Activated naive CD8-positive, alpha-beta T cell treated with anti-CD3 and anti-CD28 coated beads, Interleukin-2, amount 10 ng/mL, durations not matched to agents 7 days and 5 days (primary cell): ENCODE measurements at places on chromosomes 13 and 19. TPM values are rescaled to one million over a fixed set of nuclear protein-coding genes. Genes with fewer than 3 reads are reported as not detected.

DNA sequence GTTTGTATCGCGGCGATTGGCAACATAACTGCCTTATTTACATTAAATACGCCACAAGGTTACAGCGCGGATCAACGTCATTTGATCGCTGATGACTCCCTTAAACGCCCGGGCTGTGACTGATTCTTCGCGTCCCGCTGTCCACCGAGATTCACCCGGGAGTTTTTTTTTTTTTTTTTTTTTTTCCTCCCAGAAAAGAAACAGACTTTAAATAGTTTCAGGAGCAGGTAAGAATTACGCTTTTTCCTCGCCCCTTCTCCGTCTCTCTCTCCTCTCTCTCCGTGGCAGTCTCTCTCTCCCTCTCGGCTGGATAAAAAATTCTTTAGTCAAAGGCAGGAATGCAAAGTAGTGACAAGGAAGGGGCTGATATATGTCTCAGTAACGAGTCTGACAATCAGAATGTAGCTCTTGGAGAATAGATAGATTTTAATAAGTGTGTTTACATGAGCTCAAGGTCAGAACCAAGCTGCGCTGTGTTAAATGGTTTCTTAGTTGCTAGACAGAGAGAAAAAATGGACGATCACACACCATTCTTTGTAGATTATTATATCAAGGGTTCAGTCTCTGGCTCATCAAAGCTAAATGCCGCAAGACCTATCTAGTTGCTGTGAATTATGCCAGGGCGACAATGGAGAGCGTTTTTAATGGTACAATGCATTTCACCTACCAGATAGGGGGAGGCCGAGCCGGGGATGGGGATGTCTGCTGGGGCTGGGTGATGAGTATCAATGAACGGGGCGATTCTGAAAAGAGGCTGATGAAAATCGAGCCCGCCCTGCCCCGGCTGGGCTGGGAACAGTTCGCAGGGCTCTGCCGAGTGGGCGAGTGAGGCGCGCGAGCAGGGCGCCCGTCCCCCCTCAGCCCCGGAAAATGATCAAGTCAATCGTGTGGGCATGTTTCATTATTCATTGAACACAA lies 147.2 kb upstream of the ZNF536 start:
- H3K36me3 ChIP-seq, result peaks cover 2% of the 10 kb centered on the region
- peak overlapping the region; percentile 57 for H3K4me3 ChIP-seq
- peak overlapping the region; percentile 42 for H3K27ac ChIP-seq
- peaks cover 16% of the 10 kb centered on the region for H3K4me1 ChIP-seq

- no peaks in the 10 kb centered on the region for H3K36me3 ChIP-seq
- peaks cover 24% of the 10 kb centered on the region for H3K27me3 ChIP-seq
- H3K27ac ChIP-seq, result no peak overlapping the region
- no peak for DNase-seq
- no peak overlapping the region for H3K4me3 ChIP-seq
These were observed 9.9 kb upstream of the PRODH2 start for GRCh38 chr19:35822579-35822978.

- no peak for DNase-seq
- H3K36me3 ChIP-seq, result no peaks in the 10 kb centered on the region
- no peak overlapping the region for H3K27ac ChIP-seq
- H3K4me3 ChIP-seq, result no peak overlapping the region
- H3K4me1 ChIP-seq, result no peaks in the 10 kb centered on the region
These were observed 287.4 kb upstream of the NBEA start for GRCh38 chr13:34654647-34655046.

DNA sequence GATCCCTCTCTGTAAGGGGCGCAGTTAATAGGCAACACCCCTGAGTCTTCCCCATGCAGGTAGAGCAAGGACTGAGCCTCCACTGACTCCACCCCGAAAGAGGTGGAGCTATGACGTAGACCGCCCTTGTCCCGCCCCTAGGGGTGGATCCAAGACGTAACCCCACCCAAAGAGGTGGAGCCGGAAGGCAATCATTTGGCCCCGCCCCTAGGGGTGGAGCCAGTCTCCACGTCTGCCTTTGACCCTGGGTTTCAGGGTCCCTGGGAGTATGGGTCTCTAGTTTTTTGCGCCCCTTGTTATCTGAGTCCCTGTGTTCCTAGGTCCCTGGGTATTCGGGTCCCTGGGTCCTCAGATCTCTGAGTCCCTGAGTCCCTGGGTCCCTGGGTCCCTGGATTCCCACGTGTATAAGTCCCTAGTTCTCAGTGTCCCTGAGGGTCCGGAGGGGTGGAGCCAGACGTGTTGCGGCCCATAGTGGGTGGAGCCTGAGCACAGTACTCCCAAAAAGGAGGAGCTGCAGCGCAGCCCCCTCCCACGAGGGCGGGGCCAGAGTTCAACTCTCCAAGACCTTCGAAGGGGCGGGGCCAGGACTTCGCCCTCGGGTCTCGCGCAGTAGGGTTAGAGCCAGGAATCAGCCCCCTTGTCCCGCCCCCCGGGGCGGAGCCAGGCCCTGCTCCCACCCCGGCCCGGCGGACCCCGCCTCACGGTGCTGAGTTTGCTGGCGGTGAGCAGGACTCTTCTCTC lies 5.3 kb downstream of the DENND1C start:
- no peak overlapping the region for H3K4me3 ChIP-seq
- H3K27me3 ChIP-seq, result no peaks in the 10 kb centered on the region
- peak; percentile 80 for DNase-seq
- no peak overlapping the region for H3K27ac ChIP-seq

DNA sequence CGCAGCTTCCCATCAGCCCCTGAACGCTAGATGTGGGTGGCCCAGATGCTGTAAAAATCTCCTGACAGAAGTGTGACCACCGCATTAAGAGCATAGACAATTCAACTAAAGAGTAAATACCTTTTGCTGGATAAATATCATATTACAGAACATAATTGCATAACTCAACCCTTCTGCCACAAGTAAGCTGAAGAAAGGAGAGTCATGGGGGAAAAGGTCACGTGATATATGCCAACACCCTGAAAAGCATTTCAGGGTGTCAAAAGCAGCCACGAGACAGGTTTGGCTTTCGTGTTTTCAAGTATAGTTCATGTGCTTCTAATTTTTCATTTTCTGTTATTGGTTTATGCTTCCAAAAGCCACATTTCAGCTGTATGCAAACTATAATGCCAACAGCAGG lies 71.3 kb downstream of the LHFPL6 start:
- no peak overlapping the region for H3K27ac ChIP-seq
- DNase-seq, result no peak
- peaks cover 15% of the 10 kb centered on the region for H3K27me3 ChIP-seq
- H3K4me1 ChIP-seq, result no peaks in the 10 kb centered on the region
- no peak overlapping the region for H3K4me3 ChIP-seq
- H3K36me3 ChIP-seq, result no peaks in the 10 kb centered on the region

DNA sequence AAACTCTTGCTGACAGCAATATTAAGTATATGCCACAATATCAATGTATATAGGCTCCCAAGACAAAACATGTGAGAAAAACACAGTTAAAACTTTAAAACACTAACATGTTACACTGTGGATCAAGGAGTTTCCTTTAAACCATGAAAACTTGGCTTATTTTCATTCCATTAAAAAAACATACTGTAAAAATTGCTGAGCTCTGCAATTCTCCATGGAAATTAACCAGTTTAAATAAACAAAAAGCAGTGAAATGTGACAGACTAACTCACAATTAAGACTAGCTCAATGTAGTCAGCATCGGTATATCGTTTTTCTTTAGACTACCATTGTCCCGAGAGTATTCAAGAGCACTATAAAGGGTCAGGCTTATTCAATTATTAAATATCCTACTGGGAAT lies 930.5 kb upstream of the SLITRK1 start:
- no peaks in the 10 kb centered on the region for H3K4me1 ChIP-seq
- H3K36me3 ChIP-seq, result no peaks in the 10 kb centered on the region
- H3K4me3 ChIP-seq, result no peak overlapping the region
- no peak for DNase-seq
- no peaks in the 10 kb centered on the region for H3K27me3 ChIP-seq

- no peak overlapping the region for H3K4me3 ChIP-seq
- H3K4me1 ChIP-seq, result peaks cover 6% of the 10 kb centered on the region
- H3K27ac ChIP-seq, result no peak overlapping the region
- no peak for DNase-seq
These were observed 151.4 kb downstream of the PCCA start for GRCh38 chr13:100240109-100240779.

DNA sequence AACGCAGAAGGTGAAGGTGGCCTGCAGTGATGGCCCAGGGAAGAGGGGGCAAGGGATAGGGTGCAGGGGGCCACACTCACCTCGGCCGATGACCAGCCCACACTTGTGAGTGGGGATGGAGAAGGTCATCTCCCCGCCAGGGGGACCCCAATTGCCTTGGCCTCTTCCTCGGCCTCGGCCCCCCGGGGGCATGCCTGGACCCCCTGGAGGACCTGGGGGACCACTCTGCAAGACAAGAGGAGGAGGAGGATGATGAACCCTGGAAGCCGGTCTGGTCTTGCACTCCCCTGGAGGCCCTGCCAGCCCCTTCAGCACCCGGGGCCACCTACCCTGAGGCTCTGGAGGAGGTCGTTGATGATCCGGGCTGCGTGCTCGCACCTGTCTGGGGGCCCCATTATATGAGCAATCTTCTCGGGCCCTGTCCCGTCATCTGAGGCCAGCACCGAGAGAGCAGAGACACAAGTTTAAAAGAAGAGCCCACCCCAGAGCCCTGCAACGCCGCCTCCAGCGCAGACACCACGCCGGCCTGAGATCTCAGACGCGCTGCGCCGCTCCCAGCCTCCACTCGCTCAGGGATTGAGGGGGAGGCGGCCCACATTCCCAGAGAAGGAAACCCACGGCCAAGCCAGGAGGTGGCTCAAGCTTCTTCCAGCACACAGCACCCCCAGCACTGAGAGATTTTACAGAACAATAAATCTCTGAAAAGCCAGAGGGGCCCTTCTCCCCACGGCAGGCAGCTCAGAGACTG lies 7.8 kb downstream of the KHSRP start:
- no peak overlapping the region for H3K27ac ChIP-seq
- DNase-seq, result no peak
- no peaks in the 10 kb centered on the region for H3K27me3 ChIP-seq
- H3K4me3 ChIP-seq, result no peak overlapping the region
- peaks cover 10% of the 10 kb centered on the region for H3K36me3 ChIP-seq

DNA sequence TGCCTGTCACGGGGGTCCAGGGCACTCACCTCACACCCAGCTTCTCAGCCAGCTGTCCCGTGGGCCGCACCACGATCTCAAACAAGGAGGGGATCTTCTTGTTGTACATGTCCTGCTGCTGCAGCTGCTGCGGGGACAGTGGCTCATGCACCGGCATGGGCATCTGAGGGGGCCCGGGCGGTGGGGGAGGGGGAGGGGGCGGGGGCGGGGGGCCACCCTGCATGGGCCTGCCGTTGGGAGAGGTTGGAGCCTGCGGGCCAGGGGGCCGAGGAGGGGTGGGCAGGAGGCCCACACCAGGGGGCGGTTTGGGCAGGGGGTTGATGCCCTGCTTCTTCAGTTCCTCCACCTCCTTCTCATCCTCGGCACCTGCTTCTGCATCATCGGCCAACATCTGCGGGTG lies 23.9 kb upstream of the TMEM160 start:
- no peak overlapping the region for H3K4me3 ChIP-seq
- H3K27ac ChIP-seq, result no peak overlapping the region
- peaks cover 10% of the 10 kb centered on the region for H3K4me1 ChIP-seq
- H3K36me3 ChIP-seq, result peaks cover 22% of the 10 kb centered on the region
- no peaks in the 10 kb centered on the region for H3K27me3 ChIP-seq
- no peak for DNase-seq

- no peaks in the 10 kb centered on the region for H3K4me1 ChIP-seq
- DNase-seq, result no peak
- peaks cover 2% of the 10 kb centered on the region for H3K36me3 ChIP-seq
- no peak overlapping the region for H3K27ac ChIP-seq
- H3K4me3 ChIP-seq, result no peak overlapping the region
- peaks cover 4% of the 10 kb centered on the region for H3K27me3 ChIP-seq
These were observed 9.4 kb upstream of the FXYD3 start for GRCh38 chr19:35106291-35106583.

- H3K27ac ChIP-seq, result no peak overlapping the region
- H3K4me3 ChIP-seq, result no peak overlapping the region
- no peaks in the 10 kb centered on the region for H3K36me3 ChIP-seq
- H3K4me1 ChIP-seq, result no peaks in the 10 kb centered on the region
- H3K27me3 ChIP-seq, result peaks cover 8% of the 10 kb centered on the region
- no peak for DNase-seq
These were observed 340.5 kb upstream of the OBI1 start for GRCh38 chr13:78999494-78999893.

- no peak overlapping the region for H3K27ac ChIP-seq
- no peak overlapping the region for H3K4me3 ChIP-seq
- peaks cover 21% of the 10 kb centered on the region for H3K27me3 ChIP-seq
- no peaks in the 10 kb centered on the region for H3K36me3 ChIP-seq
These were observed 2.2 kb downstream of the SPTBN4 start for GRCh38 chr19:40469011-40469410.

- H3K27ac ChIP-seq, result no peak overlapping the region
- H3K27me3 ChIP-seq, result peaks cover 2% of the 10 kb centered on the region
- H3K4me3 ChIP-seq, result no peak overlapping the region
- no peak for DNase-seq
- H3K4me1 ChIP-seq, result peaks cover 2% of the 10 kb centered on the region
These were observed 23.6 kb downstream of the LYL1 start for GRCh38 chr19:13078897-13079541.

DNA sequence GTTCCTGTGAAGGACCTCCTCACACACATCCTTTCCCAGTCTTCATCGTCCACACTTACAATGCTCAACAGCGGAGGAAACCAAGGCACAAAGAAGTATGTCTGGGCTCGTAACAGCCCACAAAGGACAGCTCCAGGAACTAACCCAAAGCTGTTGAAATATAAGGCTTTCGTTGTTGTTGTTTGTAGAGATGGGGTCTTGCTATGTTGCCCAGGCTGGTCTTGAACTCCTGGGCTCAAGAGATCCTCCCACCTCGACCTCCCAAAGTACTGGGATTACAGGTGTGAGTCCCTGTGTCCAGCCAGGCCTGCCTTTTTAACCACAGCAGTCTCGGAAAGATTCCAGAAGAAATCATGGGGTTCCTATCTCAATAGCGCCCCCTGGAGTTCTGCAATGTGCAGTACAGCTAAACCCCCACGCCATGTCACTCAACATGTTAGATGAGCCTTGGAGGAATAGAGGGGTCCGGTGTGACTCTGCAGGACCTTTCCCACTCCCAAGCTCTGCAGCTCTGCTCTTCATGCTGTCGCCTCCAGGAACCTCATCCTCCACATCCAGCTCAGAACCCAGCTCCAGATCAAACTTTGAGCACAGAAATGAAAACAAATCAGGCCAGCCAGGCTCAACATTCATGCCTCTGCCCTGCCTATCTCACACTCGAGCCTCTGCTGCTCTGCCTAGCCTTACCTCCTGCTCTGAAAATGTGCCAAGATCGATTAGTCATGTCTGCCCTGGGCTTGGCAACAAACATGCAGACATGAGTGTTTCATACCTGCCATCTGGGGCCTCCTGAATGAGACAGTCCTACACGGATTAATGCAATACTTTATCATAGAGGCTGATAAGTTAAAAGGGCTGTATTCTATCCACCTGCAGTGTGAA lies 7.5 kb downstream of the PLA2G4C start:
- DNase-seq, result no peak
- H3K27me3 ChIP-seq, result no peaks in the 10 kb centered on the region
- no peak overlapping the region for H3K4me3 ChIP-seq
- H3K27ac ChIP-seq, result no peak overlapping the region

RASAL3 gene
- 172 TPM for total RNA-seq

CFAP97D2 gene
- total RNA-seq, result 0.22 TPM

CERS1 gene
- total RNA-seq, result not detected

VSTM2B gene
- not detected for total RNA-seq

LILRB1 gene
- total RNA-seq, result 2.3 TPM
